AG04450 (cell line): ENCODE measurements at places on chromosomes 6 and 20. TPM values are rescaled to one million over a fixed set of nuclear protein-coding genes. Genes with fewer than 3 reads are reported as not detected.

DNA sequence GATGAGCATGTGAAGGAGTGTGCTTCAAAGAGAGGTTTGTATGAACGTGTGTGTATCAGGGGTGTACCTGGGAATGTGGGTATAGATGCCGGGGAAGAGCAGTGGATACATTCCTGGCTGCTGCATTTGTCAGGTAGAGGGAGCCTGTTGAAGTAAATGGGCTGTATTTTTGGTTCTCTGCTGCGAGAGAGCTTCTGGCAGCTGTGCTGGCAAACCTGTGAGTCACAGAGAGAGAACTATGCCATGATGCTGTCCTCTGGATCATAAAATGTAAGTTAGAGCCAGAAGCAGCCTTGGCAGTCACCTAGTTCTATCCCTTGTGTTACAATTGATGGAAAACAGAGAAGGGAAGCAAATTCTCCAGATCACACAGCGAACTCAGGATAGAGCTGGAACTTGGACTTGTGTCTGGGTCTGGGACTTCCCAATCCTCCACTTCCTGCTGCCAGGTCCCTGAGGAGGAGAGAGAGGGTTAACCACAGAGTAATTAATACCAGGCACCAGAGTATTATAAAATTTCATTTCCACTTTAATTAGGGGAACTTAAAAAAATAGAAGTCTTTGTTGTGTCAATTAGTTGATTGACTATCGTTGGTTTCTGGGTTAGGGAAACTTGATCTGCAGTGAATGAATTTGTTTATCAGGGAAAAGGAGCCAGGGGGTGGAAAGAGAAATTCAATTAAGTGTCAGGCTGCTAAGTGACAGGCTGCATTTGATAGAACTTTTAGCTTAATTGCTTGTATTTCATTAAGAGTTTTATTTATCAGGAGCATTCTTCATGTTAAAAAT is 41.1 kb upstream of the GTSF1L start:
- no peak for DNase-seq

DNA sequence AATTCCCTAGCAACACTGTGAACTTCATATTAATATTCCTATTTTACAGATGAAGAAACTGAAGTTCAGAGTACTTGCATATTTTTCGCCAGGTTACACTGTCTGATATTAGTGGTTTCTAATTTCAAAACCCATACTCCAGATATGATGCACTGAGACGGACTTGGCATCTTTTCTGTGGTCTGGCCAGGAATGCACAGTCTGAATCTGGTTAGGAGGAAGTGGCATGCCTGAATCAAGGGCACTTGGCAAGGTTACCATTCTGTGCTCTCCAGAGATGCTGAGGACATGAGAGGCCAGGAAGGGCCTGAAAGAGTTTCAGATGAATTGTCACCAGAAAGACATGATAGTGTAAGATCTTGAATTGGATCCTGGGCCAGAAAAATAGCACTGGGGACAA is 150.1 kb downstream of the HAO1 start:
- DNase-seq: no peak

DNA sequence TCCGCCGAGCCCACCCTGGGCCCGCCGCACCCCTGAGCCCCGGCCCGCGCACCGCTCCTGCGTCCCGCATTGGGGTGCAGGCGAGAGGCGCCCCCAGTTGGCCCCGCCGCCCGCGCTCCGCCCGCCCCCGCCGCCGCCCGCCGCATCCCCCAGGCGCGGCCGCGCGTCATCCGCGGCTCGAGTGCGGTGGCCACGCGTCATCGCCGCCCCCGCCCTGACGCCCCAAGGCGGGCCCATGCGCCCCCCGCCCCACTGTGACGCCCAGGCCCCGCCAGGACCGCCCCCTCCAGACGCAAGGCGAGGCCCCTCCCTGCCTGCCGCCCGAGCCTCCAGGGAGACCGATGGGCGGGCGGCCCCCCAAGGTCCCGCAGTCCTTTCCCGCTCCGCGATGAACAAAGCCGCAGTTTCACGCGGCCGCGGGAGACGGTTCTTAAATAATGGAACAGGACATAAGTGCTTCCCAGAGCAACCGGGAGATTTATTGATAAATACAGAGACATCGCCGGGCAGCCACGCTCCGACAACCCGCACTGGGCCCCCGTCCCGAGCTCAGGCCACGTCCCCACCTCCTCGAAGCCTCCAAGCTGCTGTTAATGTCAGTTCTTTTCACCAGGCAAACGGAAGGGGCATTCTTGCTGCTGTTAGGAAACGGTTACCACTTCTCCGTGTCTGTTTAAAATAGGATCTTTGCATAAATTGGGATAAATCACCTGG is at the start of gene ANKRD60:
Gene ANKRD60, minus strand, starts transcription at position 170 of the 714 bp plus-strand sequence. Its CDS starts 0 bp downstream, at position 170.
- DNase-seq: no peak

DNA sequence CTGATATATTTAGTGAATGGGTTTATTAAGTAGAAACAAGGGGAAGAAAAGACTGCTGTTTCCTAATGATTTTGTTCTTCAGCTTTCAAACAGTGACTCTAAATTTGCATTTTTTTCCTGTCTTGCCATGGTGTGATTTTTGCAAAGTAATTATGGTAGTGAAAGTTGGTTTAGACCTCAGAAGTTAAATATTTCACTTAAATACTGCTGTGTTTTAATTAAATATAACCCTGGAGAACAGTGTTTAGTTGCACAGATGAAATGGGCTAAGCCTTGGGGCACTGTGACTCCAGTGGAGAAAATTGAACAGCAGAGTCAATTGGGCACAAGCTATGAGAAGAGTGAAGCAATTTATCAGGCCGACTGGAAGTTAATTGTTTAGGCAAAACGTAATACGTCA is 111.1 kb upstream of the MCHR2 start:
- no peak for DNase-seq

DNA sequence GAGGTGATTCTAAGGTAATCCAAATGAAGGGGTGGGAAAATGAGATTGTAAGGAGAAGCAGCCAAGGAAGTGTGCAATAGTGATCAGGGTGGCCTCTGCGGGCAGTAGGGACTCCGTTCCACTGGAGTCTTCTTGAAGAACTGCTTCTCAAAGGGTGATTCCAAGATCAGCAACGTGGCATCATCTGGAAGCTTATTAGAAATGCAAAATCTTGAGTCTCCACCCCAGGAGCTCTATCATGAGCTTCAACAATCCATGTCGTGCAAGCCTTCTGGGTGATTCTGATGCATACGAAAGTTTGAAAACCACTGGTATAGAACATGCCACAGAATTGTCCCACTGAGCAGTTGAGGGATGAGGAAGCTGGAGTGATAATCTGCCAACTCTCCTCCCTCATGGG is 31.4 kb downstream of the SCP2D1 start:
- DNase-seq: no peak

GRCh38 chr20:29302979-29303644 is 1954.4 kb upstream of the DEFB115 start:
- DNase-seq: no peak

- DNase-seq: peak; percentile 11
Observed at GRCh38 chr20:23397961-23398360, 23.3 kb downstream of the NAPB start.

- no peak for DNase-seq
Observed at GRCh38 chr6:144559865-144560593, 274.9 kb downstream of the UTRN start.

DNA sequence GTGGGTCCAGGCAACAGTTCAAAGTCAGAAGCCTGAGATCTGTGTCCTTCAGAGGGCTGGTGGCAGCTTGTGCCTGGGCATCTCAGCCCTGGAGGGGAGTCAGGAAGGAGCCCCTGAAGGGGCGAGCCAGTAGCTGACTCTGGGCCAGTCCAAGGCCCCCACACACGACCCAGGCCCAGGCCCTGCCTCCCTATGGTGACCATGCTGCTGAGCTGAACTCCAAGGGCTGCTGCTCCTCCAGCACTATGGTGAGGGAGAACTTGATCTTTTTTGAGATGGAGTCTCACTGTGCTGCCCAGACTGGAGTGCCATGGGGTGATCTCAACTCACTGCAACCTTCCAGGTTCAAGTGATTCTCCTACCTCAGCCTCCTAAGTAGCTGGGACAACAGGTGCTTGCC is 15.2 kb upstream of the CST3 start:
- DNase-seq: no peak

DNA sequence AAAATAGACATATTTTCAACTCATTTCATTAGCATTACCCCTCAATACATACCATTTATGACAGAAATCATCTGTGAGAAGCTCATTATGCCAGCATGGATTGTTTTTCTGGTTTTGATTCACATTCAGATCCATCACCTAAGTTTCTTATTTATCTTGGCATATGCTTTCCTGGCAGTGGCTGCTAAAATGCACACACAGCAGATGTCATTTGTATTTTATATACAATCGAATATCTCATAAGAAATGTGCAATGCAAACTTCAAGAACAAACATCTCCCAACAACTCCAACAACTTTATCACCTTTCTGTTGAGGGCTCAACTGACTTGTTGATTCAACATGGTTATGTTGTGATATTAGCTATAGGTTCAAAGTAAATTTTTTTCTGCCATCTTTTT is 208.3 kb downstream of the PHACTR1 start:
- DNase-seq: no peak

The HSPA12B gene
- 0.05 and 0.09 TPM in 2 replicates for polyA plus RNA-seq

The PBOV1 gene
- polyA plus RNA-seq: not detected in 2 replicates

The ZNF831 gene
- polyA plus RNA-seq: not detected in 2 replicates

The SIRPD gene
- polyA plus RNA-seq: not detected in 2 replicates

The XRN2 gene
- polyA plus RNA-seq: 96.7 and 120 TPM in 2 replicates

The FNDC11 gene
- polyA plus RNA-seq: 0.64 and 0.76 TPM in 2 replicates
